ENCODE measurements at places on chromosomes 6 and 20.

DNA sequence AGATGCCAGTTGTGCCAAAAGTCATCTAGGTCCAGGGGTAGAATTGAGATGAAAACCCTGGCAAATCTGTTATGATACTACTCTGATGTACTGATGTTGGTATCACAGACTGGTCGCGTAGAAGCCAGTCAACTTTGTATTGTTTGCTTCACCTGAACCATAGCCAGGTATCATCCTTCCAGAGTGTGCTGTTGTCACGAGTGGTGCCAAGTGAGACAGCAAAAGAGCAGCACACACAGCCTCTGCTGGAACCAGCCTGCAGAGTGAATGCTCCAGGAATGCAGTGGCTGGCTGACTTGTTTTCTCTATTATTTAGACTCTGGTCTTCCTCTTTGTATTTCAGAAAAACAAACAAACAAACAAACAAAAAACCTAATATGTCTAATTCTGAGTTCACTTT, 209.5 kb upstream of the HEY2 start:
- no peak for DNase-seq

- DNase-seq: no peak
Observed at GRCh38 chr6:40688214-40688761, 101.1 kb upstream of the LRFN2 start.

- no peak for DNase-seq
Observed at GRCh38 chr6:111631018-111631417, 25.3 kb upstream of the TRAF3IP2 start.

- no peak for DNase-seq
Observed at GRCh38 chr6:133891149-133891926, 2.4 kb downstream of the TCF21 start.

- no peak for DNase-seq
Observed at GRCh38 chr6:65642776-65643175, 64.2 kb downstream of the EYS start.

- DNase-seq: no peak
Observed at GRCh38 chr20:31673943-31674463, 36.3 kb downstream of the COX4I2 start.

DNA sequence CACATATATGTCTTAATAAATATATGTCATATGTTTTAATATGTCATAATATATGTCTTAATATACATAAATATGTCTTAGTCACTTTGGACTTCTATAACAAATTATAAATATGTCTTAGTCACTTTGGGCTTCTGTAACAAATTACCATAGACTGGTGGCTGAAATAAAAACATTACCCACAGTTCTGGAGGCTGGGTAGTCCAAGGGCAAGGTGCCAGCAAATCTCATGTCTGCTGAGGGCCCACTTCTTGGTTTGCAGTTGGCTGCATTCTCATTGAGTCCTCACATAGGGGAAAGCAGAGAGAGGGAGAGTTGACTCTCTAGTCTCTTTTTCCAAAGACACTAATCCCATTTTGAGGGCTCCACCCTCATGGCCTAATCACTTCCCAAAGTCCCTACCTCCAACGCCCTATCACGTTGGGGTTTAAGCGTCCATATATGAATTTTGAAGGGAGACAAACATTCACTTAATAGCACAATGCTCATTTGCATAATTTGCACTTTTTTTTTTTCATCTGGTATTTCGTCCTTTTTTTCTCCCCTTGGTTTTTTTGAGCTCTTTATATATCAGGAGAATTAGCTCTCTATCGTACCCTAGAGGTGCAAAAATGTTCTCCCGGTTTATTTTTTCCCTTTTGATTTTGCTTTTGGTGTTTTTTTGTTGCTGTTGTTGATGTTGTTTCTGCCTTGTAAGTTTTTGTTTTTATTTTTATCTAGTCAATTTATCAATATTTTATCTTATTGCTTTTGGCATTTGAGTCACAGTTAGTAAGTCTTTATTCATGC, 266.4 kb downstream of the PLCB1 start:
- no peak for DNase-seq

DNA sequence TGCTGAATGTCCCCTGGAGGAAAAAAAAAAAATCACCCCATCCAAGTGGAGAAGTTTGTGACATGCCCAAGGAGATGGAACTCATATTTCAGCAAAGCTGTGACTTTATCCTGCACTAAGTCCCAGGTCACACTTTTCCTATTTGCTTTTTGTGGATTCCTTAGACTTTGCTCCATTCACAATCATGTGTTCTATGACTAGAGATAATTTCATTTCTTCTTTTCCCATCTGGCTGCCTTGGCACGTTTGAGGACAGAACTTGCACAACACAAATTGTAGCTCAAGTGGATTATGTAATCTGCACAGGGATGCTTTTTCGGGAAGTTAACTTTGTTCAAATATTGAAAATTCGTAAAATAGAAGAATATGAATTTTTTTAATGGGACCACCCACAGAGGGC, 100.7 kb upstream of the PTPN1 start:
- DNase-seq: no peak

GRCh38 chr6:136609873-136610706, 59.9 kb upstream of the MAP7 start:
- DNase-seq: no peak

All from NCI-H1092 (cell line).